ENCODE measurements at places on chromosomes 7 and 10.

DNA sequence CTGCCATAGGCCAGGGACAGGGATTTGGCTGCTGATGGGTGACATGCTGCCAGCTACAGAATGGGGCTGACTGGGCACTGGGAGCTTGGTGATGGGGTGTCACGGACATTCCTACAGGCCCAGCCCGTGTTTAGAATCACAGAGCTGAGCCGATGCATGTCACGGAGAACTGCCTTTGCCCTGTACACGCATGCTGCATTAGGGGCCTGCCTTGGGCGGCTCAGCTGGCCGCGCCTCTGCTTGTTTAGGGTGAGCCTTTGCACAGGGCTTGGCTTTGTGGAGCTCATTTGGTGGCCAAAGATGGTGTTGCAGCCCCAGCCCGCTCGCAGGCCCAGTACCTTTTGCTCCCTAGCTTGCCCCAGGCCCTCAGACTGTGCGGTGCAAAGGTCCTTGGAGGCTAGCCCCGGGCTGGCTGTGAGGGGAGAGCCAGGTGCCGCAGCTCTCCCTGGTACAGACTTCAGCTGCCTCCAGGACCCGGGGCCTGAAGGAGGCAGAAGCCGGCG, 108.4 kb upstream of the BTBD16 start:
- DNase-seq, result no peak

- peak; percentile 58 for DNase-seq
Measured at GRCh38 chr7:86926732-86927131, 132.7 kb downstream of the ELAPOR2 start.

DNA sequence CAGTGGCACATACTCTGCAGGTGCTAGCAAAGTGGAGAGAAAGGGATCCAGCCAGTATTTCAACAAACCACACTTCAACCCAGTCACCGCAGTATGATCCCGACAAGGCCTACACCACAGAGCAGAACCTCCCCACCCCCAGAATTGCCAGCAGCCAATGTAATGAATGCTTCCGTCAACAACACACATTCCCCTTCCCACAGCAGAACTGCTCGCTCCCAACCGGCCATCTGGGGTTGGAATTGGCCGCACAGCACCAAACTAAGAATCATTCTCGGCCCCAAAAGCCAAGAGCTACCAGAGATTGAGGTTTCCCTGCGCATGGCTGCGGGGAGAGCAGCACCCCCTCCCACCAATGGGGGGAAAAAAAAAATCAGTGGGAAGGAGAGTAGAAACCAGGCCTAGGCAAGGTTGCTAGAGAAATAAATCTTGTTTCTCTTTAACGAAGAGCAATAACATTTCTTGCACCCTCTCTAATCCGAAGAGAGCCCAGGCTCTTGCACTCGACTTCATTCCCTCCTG, 1.1 kb downstream of the WASL start:
- DNase-seq, result peak; percentile 86

DNA sequence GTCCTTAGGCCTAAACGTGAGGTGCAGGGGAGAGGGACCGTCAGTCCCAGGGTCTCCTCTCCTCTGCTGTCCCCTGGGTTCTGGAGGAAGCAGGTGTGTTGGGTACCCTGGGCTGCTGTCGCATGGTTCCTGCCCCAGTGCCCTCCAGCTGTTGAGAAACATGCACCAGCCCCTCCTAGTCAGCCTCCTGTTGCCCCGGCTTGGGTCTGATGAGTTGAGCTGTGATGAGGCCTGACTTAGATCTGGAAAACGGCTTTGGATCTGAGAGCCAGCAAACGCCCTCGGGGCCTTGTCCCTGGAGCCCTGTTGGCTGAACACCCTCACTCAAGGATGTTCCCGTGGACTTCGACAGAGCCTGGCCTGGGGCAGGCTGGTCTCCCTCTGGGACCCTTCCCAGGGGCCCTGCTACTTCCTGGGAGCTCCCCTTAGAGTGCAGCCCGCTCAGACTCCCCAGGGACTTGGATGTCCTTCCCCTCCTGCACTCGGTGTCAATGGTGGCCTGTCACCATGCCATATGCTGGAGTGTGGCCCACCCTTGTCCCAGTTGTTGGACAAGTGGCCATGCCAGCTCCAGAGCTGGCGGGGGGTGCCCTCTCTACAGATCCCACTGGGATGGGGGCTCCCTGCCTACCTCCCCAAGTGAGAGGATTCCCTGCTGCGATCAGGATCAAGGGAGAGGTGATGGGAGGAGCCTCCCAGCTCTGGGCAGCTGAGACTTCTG, 12.3 kb downstream of the ZNF316 start:
- DNase-seq, result no peak

DNA sequence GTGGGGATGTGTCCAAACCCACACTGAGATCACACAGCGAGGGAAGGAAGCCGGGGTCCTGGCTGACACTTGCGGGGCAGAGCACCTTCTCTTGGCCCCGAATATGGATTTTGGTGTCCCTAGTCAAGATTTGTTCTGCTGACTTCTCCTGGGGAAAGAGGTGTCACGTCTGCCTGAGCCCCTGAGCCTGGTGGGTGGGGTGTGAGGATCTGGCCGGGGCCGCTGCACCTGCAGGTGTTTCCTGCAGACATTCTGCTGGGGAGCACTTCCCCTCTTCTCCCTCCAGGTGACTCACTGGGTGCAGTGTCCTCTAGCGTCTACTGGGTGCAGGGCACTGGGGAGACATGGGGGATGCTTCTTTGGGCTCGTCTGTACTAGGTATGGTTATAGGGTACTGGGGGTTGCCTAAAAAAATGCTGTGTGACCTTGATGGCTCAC, 99.2 kb downstream of the GRK5 start:
- peak; percentile 70 for DNase-seq

DNA sequence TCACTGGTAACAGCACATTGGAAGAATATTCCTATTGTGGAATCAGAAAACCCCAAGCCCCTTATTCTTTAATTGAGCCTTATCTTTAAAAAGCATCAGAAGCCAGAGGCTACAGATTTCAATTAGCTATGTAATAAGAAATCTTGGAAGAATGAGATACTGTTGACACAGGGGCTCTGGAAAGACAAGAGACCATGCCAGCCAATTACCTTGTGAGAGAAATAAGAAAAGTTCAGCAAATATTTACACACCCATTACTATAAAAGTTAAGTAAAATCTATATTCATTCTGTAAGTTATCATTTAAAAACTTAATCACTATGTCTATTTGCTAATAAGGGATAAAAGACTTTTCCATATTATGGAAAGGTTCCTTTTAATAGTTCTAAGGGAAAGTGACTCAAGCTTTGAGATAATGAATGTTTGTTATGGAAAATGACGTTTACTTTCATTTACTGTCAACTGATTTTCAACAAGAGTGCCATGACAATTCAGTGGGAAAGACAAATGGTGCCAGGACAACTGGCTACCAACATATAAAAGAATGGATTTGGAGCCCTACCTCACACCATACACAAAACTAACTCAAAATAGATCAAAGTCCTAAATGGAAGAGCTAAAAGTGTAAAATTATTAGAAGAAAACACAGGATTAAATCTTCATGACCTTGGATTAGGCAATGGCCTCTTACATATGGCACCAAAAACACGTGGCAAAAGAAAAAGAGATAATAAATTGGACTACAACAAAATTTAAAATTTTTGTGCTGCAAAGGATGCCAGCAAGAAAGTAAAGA, 28.3 kb downstream of the ZFAND2A start:
- DNase-seq, result no peak

GRCh38 chr10:127525686-127526085, 23.4 kb upstream of the NPS start:
- no peak for DNase-seq

GRCh38 chr7:156080596-156080995, 268.3 kb upstream of the SHH start:
- no peak for DNase-seq

DNA sequence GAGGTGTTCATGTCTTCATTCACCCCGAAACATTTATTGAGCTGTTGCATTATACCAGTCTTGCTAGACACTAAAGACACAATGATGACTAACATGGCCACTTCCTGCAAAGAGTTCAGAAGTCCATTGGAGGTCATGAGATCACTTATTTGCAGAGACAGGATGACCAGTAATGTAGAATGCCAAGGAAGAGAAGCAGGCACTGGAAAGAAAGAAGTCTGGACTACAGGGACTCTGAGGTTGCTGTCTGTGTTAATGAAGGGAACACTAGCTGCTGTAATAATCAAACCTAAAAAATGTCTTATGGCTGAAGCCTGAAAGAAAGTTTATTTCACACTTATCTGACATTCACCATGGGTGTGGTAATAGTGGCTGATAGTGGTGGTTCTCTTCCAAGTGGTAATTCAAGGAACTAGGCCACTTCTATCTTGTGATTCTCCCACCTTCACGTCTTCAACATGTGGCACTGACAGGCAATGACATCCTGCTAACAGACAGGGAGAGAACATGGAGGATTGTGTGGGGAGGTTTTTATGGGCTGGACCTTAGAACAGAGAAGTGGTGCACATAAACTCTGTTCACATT, 89.2 kb upstream of the MKLN1 start:
- DNase-seq, result peak; percentile 65

DNA sequence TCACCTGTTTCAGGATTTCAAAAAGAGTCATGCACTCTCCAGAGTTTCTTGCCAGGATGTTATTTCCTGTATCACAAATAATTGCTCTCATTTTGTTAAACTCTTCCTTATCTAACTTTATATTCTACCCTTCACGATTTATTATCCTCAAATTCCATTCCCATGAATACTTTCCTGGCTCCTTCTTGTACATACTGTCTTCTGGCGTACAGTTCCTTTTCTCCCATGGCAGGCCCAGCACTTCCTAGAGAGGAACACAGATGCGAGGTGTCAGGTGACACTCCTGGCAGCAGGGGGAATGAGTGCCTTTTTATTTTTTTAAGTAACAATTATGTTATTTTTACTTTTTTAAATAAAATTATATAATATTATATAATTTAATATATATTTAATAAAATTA, 411.9 kb downstream of the TFEC start:
- DNase-seq, result peak; percentile 66

- no peak for DNase-seq
Measured at GRCh38 chr7:135232720-135233119, 918 bp upstream of the STRA8 start.

GRCh38 chr10:33382216-33382600, 47.7 kb upstream of the NRP1 start:
- no peak for DNase-seq

- DNase-seq, result no peak
Measured at GRCh38 chr10:97466755-97467154, 20.8 kb downstream of the ZDHHC16 start.

DNA sequence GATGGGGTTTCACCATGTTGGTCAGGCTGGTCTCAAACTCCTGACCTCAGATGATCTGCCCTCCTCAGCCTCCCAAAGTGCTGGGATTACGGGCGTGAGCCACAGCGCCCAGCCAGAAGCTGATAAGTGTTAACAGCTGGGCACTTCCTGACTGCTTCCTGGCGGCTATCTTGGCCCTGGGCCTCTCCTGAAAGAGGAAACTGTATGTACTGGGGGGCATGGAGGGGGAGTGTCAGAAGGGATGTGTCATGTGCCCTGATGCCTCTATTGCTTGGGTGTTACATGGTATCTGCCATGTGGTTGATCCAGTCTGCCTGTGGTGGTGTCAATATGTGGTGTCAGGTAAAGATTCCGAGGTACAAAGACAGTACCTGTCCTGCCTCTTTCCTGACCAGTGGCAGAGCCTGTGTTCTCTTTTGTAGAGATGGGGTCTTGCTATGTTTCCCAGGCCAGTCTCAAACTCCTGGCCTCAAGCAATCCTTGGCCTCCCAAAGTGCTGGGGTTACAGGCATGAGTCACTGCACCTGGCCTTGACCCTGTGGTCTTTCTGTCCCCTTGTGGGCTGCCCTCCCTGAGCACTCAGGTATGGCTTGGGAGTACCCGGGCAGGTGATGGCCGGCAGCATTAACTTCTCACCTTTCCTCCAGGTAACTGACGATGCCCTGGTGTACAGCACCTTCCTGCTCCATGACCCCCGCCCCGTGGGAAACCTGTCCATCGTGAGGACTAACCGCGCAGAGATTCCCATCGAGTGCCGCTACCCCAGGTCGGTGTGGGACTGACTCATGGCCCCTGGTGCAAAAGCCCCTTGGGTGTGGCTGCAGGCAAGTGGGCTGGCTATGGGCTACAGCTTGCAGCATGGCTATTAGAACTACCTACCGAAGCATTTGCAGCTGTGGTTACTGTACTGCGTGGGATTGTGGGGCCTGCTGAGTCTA, 4.4 kb downstream of the ZP3 start:
- peak; percentile 49 for DNase-seq

DNA sequence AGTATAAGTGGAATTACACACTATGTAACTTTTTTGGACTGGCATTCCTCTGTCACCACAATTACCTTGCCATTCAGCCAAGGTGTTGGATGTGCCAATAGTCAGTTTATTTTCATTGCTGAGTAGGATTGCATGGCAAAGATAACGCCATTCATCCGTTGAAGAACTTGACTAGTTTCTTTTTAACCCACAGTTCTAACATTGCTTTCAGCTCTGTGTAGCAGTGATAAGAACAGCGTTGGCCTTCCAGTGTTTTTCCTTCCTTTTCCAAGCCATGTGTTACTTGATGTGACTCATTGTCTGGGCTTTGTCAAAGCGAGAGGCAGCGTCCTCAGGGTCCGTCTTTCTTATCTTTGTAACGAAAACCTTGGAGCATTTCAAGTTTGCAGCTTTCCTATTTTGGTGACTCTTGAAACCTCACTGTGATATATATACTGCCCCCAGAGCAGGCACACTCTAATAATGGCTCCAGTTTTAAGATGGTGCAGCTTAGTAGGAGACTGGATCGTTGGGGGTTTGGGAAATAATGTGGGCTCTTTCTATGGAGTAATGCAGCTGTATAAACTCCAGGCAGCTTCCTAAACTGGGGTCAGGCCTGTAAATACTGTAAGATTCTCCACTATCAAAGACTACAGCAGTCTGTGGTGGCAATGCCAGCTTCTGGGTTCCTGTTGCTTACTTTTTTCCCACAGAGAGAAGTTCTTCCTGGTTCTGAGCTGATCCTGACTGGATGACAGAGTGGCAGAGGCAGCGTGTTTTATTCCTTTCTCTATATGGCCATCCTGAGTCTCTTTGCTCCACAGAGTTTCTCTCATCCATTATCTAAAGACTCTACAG, 41.7 kb downstream of the AKR1E2 start:
- peak; percentile 89 for DNase-seq

DNA sequence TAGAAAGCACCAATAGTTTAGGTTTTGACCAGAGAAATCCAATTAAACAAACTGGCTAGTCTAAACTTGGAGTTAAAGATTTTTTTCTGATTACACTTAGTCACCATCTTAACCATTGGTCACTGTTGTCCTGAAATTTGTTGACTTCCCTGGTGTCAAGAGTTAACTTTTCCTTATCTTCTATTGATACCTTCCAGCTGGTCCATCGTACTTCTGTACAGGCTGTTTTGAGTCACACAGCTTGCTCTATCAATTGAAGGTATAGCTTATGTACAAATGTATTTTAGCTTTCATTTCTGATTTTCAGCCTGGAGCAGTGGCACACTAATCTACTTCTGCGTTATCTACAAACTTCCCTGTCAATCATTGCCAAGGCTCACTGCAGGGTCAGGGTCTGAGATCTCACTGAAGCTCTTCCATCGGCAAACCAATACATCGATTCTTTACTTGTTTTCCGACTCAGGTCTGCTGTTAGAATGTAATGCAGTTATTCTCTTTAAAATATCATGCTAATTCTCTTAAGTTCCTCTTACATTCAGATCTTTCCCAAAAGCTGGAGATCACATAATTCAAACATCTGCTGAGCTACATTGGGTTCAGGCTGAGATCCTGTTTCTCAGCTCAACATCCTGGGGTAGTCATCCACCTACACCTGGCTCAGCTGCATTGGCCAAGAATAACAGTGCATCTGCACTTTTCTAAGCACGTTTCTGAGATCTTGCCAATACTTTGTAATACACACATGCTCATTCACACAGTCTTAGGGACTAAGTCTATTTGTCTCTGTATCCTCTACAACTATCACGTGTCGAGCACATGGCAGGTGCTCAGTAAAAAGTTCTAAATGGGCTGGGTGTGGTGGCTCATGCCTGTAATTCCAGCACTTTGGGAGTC, 11.3 kb downstream of the MRPS33 start:
- no peak for DNase-seq
